SJCRH30 (cell line): ENCODE measurements at places on chromosomes 12 and 14. TPM values are rescaled to one million over a fixed set of nuclear protein-coding genes. Genes with fewer than 3 reads are reported as not detected.

- H3K36me3 ChIP-seq, result no peaks in the 10 kb centered on the region
- DNase-seq, result no peak
- no peak overlapping the region for H3K4me3 ChIP-seq
- no peaks in the 10 kb centered on the region for H3K27me3 ChIP-seq
Observed at GRCh38 chr14:81535396-81536164, 1.9 kb upstream of the SEL1L start.

Gene NINJ2
- total RNA-seq, result 0.24 TPM in 1 of 2 replicates, not detected in the other

Gene BEGAIN
- 0.85 and 0.89 TPM in 2 replicates for total RNA-seq

Gene TAS2R50
- 0.76 and 2.3 TPM in 2 replicates for total RNA-seq

DNA sequence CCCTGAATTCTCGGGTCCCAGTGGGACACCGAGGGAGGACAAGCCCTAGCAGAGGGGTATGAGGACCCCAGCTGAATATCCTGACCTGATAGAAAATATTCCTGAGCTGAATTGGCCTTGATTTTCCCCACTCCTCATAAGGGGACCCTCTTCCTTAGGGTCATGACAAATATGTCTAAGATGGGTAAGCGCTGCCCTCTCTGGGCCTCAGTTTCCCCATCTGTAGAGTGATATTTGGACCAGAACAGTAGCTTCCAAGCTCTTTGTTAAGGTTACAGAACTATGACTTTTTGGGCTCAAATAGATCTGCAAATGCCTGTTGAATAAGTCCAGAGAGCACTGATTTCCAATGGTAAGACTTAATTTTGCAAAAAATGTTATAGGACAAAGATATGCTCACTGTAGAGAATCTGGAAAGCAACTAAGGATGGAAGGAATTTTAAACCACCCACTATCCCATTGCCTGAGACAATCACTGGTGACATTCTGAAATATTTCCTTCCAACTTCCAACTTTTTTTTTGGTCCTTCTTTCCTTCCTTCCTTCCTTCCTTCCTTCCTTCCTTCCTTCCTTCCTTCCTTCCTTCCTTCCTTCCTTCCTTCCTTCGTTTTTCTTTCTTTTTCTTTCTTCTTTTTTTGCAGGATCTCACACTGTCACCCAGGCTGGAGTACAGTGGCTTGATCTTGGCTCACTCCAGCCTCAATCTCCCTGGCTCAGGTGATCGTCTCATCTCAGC lies 32.0 kb downstream of the MYL2 start:
- no peaks in the 10 kb centered on the region for H3K4me1 ChIP-seq
- no peak for DNase-seq
- no peaks in the 10 kb centered on the region for H3K36me3 ChIP-seq
- peaks cover 5% of the 10 kb centered on the region; the same call in 1 of the 2 replicates for H3K27me3 ChIP-seq

Gene MYF6
- total RNA-seq, result not detected in 2 replicates

DNA sequence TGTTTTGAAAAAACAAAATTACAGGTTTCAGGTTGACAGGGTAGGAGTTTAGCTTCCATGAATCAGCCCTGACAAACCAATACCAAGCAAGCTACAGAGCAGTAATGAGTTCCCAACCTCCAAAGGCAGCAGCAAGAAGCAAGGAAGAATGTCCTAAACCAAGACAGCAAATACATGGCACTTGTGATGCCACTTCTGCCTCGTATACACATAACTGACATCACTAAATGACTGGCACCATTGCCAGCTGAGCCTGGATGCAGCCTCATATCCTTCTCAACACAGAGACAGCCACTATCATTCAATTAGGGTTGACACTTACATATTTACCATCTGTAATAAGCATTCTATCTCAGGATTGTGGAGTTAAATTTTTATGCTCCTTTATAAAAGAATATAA lies 35.0 kb upstream of the MDM1 start:
- H3K27me3 ChIP-seq, result no peaks in the 10 kb centered on the region
- no peaks in the 10 kb centered on the region for H3K4me1 ChIP-seq
- no peaks in the 10 kb centered on the region for H3K36me3 ChIP-seq
- H3K4me3 ChIP-seq, result no peak overlapping the region
- no peak overlapping the region for H3K27ac ChIP-seq
- DNase-seq, result no peak

GRCh38 chr14:49975276-49975675 lies 82.4 kb downstream of the ARF6 start:
- no peaks in the 10 kb centered on the region; the same call in 1 of the 2 replicates for H3K4me1 ChIP-seq
- no peak overlapping the region for H3K27ac ChIP-seq
- no peaks in the 10 kb centered on the region for H3K27me3 ChIP-seq
- H3K36me3 ChIP-seq, result no peaks in the 10 kb centered on the region
- no peak for DNase-seq
